ENCODE measurements at places on chromosomes 7 and 10.

DNA sequence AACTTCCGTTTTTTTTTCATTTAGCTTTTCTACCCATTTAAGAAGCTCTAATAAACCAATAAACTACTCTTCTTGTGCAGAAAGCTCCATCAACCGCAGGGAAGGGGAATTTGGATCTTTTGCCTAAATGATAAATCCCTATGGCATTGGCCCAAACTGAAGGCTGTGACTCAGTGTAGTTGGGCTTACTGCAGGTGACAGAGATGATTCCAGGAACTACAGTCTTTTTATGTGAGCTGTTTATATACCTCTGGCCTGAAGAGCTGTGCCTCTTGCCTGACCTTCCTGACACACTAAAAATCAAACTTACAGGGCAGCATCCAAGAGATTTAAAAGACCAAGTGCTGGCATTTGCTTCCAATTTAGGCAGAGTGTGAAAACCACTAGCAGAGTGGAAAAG is 25.2 kb downstream of the ABCB1 start:
- DNase-seq, result no peak

DNA sequence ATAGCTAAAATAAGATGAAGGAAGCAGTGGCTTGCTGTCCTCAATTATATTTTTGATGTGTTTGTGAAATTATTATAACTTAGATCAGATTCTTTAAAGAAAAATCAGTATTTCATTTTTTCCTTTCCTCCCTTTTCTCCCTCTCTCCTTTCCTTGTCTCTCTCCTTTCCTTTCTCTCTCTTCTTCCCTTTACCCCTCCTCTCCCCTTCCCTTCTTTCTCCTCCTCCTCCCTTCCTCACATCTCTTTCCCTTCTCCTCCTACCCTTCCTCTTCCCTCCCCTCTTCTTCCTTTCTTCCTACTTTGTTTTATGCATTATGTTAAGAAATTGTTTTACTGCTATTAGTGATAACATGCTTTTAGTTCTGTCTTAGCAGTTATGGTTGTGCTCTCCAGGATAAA is 171.5 kb downstream of the ADK start:
- DNase-seq, result no peak

- no peak for DNase-seq
These were observed 31.4 kb upstream of the HABP2 start for GRCh38 chr10:113521475-113521795.

DNA sequence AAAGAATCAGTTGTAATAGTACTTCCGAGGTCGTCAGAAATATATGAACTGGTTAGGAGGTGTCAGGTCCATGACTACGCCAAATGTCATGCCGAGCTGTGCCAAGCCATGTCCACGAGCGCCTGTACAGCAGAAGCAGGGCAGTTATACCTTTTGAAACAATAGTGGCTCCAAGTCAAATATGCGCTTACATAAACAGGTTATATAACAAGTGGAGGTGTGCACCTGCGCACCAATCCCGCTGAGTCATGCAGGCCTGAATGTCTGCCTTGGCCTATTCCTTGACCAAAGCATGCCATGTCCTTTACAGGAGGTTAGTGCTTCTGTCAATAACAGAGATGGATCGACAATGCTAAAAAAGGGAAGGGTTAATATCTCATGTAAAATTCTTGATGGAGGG is 21.3 kb upstream of the TRUB1 start:
- no peak for DNase-seq

DNA sequence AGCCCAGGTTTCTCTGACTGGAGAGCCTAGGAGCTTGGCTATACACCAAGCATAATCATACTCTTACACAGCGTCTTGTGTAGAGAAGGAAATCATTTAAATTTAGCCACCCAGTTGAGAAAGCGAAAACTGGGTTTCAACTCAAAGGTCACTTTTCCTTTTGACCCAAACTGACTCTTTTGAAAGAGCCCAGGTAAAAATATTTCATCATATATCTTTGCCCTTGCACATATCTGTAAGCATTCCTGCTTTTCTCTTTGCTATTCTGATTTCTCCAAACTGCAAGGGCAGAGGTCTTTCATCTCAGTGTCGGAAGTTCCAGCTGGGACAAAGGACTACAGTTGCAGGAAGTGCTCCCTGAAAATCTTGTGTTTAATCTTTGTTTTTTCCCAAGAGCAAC is 22.0 kb upstream of the ABCB4 start:
- no peak for DNase-seq

GRCh38 chr10:5830629-5831445 is 17.6 kb upstream of the GDI2 start:
- DNase-seq, result no peak

Data from stimulated activated CD8-positive, alpha-beta memory T cell treated with anti-CD3 and anti-CD28 coated beads, Interleukin-7, amount 100 ng/mL, for 1 hour (primary cell).